ENCODE measurements at places on chromosomes 2 and 18.

DNA sequence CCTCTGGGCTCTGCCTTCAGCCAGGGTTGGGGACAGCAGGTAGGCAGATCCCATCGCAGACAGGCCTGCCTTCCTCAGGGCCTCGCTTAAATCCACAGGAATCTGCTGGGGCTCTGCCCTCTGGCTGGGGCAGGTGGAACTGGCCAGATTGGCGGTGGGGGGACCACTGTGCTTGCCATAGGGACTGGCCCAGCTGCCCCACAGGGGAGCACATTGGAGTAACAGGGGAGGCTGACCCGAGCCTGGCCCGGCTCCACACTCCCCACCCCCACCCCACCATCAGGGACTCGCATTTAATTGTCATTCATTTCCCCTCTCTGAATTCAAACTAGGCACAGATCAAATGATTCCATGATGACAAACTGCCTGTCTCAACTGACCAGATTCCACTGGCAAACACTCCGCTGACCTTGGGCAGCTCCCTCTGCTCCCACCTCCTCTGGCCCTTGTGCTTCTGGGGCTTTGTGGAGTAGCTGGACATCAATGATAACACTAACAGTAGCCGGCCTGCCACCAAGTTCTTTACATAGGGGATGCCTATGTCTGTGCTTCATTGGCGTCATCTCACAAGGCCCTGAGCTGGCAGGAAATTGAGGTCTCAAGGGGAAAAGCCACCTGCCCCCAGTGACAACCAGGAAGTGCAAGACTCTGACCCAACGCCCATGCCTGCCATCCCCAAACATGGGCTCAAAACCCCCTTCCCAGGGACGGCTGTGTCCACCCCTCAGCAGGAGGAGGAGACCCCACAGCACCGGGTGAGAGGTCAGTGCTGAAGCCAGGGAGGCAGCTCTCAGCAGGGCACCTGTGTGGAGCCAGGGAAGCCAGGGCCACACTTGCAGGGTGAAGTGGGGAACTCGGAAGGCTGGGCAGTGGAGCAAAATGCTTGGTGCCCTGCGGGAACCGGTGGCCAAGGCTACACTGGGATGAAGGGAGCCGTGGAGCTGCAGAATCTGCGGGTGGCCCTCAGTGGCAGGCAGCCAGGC is 2.1 kb upstream of the B3GNT7 start:
- DNase-seq: no peak

- no peak for DNase-seq
Measured at GRCh38 chr2:201021914-201022313, 49.6 kb downstream of the HYCC2 start.

DNA sequence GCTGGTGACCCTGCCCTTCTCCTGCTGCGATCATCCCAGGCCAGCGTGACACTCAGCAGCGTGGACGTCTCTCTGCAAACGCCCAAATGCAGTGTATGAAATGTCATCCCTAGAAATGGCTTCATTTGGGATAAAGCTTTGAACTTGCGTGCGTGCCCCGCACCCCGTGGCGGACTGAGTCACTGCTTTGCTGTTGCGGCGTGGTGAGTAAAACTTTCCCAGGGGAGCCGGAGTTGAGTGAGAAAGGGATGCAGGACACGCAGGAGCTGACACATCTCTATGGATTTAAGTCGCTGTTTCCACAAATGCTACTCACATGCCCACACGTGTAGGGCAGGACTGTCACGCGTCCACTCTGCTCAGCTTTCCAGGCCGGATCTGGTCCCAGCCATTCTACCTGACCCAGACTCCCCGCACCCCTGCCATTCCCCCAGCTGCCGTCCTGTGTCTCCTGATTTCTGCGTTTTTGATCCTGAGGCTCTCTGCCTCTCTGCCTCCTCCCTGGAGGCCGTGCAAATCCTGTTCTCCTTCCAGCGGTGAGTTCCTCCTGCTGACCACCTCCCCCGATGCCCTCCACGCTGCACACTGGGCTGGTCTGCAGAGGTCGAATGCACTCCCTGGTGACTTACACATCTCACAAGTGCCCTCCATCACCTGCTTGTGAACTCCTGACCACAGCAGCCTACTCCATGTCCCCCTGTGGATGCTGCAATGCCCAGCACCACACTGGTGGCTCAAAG is 88.9 kb downstream of the MBP start:
- DNase-seq: no peak

DNA sequence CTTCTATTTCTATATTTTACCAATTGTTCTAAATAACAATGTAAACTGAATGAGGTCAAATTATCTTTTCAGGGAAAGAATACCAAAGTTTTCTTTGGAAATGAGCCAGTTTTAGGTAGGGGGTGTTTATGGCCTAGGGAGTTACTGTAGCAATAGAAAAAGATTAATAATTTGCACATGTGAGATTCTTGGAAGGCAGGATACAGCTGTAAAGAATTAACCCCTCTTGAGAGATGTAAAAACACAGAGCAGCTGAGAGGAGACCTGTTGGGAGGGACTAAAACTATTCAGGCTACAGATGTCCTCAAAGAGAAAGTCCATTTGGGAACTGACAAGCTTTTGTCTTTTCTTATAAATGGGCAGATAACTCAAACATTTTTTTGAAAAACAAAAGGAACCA is 182.2 kb downstream of the FIGN start:
- DNase-seq: no peak

DNA sequence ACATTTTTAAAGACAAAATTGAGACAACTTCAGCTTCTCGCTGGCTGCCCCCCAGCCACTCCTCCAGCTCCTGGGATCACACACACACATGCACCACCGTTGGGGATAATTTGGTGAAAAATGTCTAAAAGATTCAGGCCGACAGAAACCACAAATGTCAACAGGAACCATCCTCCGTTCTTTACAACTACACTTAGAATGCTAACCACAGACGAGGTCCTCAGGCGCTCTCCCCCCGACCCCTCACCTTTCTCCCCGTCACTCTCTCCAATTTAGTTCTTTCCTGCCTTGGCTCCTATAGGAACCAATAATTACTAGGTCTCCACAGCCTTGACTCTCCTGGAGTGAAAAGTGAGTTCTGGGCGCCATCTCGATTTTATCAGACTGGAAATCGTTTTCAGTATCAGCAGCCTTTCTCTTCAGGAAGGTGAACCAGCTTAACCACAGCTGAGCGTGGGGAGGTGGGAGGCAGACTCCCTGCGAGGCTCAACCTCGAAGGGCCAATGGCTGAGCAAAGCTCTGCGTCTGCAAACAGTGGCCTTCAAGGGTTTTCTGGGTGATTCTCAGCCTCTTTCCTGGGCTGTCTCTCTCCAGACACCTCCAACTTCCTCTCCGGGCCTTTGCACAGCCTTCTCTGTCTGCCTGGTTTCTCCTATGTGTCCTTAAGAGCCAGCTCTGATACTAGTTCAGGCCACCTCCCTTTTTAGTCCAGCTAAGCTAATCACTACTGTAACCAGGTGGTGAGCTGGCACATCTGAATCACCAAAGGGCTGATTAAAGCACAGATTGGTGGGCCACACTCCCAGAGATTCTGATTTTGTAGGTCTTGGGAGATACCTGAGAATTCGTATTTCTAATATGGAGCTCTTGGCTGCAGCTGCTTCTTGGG is 115.7 kb upstream of the COPS8 start:
- DNase-seq: no peak

- DNase-seq: no peak
Measured at GRCh38 chr2:189163889-189164288, 15.7 kb downstream of the COL5A2 start.

DNA sequence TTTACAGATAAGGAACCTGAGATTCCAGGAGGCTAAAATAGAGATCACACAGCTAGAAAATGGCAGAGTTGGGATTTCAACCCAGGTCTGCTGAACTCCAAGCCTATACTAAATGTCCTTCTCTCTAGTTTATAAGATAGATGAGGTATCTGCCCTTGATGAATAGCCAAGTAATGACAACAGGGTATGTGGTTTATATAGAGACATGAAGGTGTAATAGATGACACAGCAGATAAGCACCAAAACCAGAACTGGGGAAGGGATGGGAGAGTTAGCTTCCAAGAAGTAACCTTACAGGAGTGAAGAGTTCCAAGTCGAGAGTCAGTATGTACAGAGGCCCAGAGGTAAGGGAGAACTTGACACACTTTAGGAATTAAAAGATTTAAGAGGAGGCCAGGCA is 104.7 kb upstream of the UBXN4 start:
- no peak for DNase-seq

DNA sequence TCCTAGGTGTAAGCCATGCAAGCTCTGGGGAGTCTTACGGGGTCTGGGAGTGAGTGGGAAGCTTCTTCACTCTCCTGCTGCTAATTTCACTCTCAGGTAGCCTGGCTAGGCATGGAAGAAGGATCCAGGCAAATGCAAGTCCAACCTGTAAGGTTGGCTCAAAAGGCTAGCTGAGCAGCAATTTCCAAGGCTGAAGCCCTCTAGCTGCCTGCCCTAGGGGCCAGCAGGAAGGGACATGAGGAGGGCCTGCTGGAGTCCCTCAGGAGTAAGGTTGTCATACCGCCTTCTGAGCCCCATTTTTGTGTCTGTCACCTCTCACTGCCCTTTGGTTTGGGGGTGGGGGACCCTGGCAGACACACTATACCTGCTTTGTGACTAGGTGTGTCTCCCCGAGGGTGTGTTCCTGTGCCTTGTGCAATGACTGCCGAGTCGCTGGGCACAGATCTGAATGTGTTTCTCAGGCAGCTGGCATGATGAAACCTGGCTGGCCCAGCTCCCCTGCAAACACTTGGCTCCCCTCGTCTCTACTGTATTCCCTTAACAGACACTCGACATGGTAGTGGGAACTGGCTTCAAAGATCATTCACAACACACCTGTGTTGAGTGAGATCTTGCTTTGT is 123.9 kb upstream of the FAM136A start:
- DNase-seq: no peak

DNA sequence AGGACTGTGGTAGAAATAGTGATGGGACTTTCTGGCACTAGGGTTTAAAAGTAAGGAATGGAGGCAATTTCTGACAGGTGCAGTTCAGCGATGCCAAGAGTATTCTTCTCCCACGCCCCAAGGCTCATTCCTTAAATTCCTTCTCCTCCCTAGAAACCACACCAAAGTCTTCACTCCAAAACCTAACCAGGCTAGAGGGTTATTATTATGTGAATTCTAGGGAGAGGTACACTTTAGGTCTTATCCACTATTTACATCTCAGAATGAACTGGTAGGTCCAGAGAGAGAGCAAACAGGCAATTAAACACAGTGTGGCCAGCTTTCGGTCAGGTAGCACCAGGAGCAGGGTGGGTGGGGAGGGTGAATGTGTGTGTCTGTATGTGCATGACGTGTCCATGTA is 11.4 kb downstream of the IL1F10 start:
- DNase-seq: no peak

GRCh38 chr2:13103778-13104493 is 387.2 kb downstream of the TRIB2 start:
- DNase-seq: no peak

DNA sequence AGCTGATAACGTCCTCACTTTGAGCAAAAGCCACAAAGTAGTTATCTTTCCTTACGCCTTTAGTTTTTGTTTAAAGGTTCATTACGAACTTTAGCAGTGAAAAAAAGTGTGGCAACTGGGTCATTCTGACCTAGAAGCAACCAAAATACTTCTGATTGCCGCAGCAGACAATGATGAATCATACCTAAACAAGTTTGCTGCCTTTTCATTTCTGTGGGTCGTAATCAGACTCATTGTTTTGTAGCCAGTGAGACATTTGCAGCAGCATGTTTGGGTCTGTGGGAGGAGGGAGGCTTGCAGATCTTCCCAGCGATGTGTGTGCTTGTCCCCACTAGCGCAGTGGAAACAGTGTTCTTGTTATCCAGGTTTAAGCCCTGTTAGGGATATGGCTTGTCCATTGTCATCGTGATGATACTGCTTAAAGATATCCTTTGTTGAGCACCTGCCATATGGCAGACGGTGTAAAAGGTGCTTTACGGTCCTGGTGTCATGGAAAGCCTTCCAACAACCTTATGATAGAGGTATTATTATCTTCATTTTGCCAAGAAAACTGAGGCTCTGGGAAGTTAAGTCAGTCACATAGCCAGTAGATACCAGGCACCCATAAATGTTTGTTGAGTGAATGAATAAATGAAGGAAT is 1.3 kb upstream of the GREB1 start:
- DNase-seq: no peak

GRCh38 chr2:161388146-161388779 is 27.8 kb upstream of the TBR1 start:
- DNase-seq: no peak

DNA sequence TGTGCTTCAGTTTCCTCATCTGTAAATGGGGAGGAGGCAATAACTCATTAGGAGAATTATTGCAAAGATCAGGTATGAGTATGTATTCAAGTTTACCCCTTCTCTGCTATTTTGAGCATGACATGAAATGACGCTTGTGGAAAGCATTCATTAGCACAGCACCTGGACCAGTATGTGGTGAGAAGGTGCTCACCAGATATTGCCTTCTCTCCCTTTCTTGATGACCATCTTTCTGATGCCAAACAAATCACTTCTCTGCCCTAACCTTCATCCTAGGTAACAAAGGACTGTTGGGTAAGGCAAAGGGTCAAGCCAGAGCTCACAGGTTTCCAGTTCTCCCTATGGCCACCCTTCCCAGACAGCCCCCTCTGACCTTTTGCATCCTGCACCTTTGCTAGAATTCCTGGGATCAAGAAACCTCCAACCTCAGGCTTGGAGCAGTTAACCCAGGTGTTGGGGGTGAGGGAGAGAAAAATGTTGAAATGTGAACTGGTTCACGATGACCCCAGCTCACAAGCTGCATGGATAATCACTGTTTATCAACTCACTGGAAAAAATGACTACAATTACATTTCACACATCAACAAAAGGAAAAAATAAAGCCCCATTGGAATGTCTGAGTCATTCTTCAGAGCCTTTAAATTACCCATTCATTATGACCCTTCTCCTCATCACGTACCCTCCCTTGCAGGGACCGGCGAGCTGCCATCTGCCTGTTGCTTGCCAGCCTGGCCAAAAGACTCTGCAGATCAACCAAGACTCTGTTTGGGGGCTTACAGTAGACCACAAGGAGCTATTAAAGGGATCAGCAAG is 41.6 kb downstream of the LBH start:
- DNase-seq: no peak

DNA sequence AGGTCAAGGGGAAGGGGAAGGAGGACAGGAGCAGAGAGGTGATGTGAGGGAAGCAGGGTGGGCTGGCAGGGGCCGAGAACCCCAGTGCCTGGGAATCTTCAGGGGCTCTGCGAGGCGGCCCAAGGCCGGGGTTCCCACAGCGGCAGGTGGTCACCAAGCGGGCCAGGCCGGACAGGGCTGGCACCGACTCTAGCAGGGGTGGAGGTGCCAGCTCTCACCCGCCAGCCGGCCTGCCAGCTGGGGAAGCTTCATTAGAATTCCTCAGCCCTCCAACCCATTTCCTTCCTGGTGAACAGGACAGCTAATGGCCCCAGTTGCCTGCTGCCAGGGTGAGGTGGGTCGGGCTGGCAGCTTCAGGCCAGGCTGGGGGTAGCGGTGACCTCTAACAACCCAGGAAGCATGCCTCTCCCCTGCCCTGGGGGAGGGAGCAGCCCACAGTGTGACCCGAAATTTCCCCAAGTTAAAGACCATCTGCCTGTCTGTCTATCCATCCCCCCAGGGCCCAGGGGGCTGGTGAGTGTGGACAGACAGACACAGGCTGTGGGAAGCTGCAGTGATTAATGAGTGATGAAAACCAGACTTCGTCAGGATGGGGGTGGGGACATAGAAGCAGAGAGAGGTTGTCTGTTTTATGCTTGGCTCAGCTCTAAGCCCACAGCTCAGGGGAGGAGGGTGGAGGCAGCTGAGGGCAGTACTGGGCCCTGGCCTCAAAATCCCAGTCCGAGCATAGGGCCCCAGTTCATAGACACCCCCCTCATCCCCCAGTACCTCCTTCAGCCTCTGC is 144.1 kb downstream of the ZFP36L2 start:
- no peak for DNase-seq

GRCh38 chr2:72781480-72781879 is 44.4 kb downstream of the EXOC6B start:
- no peak for DNase-seq

- DNase-seq: no peak
Measured at GRCh38 chr2:218393750-218394290, 5.8 kb upstream of the CTDSP1 start.

Data from activated T-helper 1 cell treated with anti-CD3 and anti-CD28 coated beads, Interleukin-2, amount 50 U/mL, for 16 hours (primary cell).